Stimulated activated CD8-positive, alpha-beta memory T cell treated with anti-CD3 and anti-CD28 coated beads, Interleukin-15, amount 100 ng/mL, for 4 hours (primary cell): ENCODE measurements at places on chromosomes 11 and 22.
A peak's percentile ranks its signal among the peaks of the same experiment; 100 is the strongest.

DNA sequence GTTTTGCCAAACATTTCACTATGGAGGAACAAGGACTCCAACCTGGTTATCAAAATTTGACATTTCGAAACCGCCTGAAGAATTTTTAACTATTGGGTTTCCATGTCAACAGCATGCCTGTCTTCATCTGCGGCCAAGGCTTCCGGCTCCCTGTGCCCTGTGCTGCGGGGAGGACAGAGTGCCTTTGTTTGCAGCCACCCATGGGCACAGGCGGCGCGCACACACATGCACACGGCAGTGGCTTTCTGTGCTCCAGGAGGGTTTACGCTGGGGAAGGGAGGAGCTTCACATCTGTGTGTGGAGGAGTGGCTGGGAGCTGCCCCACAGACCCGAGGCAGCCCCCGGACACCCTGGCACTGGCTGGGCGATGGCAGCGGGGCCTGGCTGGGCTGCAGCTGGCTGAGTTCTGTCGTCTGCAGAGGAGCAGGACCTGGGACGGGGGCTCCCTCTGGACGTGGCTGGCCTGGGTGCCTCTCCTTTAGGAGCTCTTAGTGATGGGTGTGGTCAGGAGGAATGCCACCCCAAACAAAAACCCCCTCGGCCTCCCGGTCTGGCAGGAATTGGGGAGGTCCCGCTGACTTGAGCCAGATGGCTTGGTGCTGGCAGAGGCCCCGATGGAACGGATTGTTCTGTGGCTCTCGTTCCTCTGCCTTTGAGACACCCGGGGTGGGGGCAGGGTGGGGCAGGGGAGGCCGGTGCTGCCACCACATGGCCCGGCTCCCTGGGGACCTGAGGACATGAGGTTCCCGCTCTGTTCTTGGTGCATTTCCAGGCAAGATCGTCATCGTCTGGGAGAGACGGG is 1290.9 kb downstream of the BRD1 start:
- no peak for DNase-seq

GRCh38 chr22:38465673-38466490 is 2.0 kb upstream of the KDELR3 start:
- no peak for DNase-seq

GRCh38 chr11:41803895-41804294 is 344.4 kb upstream of the LRRC4C start:
- DNase-seq = no peak

DNA sequence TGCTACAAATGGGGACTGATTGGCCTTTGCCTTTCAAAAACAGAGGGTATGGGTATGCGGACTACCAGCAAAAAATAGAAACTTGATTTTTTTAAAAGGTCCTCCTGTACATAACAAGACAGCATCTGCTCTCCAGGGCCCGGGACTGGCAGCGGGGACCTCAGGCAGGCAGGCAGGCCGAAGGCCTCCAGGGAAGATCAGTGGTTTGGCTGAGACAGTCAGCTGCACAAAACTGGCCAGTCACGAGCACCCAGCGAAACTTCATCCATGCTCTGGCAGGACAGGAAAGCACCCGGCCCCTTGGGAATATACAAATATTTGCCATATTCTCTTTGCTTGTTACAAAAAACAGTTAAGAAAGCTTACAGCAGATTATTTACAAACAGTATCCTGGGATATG is 11.0 kb downstream of the RPL27A start:
- DNase-seq = no peak

DNA sequence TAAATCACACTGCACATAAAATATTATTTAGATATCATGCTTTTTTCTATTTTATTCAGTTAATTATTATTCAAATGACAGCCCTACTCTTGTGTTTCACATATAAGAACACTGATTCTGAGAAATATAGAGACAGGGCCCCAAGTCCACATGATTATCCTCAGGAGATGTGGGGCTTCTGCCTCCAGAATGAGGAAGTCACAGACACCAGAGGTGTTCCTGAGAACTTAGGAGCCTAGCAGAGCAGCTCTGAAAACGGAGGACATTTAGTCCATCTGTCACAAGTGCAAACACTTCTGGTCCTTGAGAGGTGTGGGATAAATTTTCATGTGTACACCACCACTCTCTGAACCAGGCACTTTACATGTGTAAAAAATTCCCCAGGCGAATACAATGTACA is 26.2 kb downstream of the TRIM66 start:
- no peak for DNase-seq

DNA sequence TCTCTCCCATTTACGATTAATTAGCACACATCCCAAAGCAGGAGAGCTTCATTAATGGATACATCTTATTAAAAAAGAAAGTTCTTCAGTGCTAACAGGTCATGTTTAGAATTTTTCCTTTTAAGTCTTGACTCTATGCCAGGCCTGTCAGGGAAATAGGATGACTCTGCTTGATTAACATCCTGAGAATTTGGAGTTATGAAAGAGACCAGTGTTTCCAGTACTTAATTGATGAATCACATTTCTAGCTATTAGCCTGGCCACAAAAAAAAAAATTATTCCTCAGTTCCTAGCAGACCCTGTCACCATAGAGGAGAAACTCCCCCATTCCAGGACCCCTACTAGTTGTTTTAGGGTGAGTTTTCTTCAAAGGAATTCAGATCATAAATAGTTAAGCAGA is 23.6 kb upstream of the ME3 start:
- DNase-seq = no peak

DNA sequence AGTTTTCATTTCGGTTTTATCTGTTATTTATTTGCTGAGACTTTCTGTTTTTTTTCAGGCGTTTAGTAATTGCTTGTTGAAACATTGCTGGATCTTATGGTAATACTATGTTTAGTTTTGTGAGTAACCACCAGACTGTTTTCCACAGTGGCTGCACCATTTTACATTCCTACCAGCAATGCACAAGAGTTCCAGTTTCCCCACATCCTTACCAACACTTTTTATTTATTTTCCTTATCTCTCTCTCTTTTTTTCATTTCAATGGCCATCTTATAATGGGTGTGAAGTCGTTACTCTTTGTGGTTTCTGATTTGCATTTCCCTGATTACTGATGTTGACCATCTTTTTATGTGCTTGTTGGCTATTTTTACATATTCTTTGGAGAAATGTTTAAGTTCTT is 23.7 kb downstream of the USP47 start:
- DNase-seq = no peak

DNA sequence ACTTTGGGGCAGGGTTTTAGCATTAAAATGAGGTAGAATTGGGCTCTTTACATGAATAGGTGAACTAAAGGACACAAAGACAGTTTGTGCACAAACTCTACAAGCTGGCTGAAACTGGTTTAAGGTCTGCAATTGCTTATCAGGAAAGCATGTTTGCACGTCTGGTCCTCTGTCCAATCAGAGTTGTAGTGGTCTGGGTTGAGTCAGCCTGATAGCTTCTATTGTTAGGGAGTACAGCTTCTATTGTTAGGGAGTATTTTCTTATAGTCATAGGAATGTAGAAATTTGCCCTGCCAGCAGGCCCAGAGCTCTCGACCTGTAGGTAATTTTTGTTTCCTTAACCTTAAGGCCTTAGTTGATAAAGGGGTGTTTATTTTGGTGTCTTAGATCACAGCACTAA is 1422.4 kb downstream of the LRRC4C start:
- DNase-seq = no peak

GRCh38 chr22:32469799-32470212 is 4.8 kb upstream of the FBXO7 start:
- DNase-seq = no peak

DNA sequence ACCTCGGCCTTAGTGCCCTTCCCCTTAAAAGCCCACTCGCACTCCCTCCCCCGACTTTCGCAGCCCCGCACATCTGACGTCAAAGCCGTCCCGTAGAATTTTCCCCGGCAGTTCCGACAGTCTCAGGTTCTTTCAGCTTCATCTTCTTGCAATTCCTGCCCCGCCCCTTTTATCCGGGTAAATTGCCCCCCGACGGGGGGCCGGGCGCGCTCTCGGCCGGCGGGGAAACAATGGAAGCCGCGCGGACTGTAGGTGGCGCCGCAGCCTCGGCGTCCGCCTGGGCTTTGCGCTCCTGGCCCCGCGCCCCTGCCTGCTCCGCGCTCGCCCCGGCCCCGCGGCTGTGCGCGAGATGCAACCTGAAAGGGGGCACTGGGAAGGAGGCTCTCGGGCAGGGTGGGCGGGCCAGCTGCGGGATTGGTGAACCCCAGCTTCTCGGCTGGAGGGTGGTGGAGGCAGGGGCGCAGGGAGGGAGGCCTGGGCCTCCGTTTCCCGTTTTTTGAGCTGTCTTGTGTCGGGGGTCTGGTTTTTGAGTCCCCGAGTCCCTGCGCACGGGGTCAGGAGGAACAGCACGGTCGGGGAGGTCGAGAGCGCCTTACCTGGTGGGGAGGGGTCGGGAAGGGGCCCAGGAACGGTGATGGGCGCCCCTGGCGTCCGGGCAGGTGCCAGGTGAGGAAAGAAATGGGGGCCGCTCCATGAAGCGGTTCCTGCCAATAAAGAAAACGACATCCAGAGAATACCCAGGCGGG is 859 bp upstream of the FGF19 start:
- DNase-seq = no peak

DNA sequence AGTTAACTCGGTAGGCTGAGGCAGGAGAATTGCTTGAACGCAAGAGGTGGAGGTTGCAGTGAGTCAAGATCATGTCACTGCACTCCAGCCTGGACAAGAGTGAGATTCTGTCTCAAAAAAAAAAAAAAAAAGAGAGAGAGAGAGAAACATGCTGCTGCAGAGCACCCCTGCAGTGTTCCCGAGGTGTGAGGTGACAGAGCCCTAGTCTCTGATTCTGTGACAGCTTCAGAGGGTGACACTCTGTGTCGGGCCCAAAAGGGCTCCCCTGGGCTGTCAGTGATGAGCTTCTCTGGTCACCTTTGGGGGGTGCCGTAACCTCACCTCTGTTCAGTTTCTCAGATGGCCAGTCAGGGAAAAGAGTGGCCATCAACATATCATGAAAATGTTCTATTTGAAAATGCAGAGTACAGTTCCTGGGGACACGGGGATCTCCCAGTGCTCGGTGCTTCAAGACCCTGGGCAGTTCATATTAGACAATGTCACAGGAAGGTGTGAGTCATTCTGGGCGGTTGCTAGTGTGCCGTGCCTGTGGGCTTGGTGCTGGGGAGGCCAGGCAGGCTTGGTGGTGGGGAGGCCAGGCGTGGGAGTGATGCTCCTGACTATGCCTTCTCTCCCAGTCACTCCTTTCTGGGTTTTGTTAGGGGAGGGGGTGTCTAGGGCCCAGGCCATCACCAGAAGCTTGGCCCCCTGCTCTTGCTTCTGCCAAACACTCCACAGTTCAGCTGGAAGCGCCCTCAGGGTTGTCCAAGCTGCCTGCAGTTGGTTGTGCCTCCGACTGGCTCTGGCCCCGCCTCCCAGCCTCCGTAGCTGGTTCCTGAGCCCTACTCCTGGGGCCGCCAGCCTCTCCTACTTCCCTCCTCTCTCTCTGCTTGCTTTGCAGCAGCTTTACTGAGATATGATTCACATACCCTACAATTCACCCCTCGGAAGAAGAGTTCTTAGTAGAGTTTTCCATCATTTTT is 52.5 kb upstream of the CLDN5 start:
- peak; percentile 61 for DNase-seq

DNA sequence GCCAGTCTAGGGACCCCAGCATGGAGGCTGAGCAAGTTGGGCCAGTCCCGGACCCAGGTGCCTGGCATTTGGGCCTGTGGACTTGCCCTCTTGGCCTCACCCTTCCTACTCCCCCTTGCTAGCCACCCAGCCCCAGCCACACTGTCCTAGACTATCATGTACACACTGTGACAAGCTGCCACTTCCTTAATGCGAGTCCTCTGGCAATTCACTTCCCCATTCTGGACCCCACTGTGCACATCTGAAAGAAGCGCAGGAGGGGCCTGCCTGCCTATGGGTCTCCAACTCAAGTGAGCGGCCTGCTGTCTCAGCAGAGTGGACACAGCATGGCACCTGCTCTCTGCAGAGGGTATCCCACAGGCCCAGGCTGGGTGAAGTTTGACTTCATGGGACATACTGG is 68.5 kb upstream of the LMO1 start:
- DNase-seq = no peak

DNA sequence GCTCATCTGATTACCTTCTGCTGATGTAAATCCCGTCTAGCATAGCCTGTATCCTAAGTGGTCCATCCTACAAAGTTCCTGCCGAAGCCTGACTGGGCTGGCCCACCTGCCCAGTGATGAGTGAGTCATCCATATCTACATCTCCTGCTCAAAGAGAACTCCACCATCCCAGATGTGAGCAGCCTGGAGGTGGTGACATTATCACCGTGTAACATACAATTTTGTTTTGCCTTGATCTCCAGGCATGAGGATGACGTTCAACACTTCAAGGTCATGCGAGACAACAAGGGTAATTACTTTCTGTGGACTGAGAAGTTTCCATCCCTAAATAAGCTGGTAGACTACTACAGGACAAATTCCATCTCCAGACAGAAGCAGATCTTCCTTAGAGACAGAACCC is 5.6 kb downstream of the TMA7B start:
- DNase-seq = no peak

- DNase-seq = no peak
Observed at GRCh38 chr22:47287516-47287915, 525.1 kb downstream of the TBC1D22A start.

DNA sequence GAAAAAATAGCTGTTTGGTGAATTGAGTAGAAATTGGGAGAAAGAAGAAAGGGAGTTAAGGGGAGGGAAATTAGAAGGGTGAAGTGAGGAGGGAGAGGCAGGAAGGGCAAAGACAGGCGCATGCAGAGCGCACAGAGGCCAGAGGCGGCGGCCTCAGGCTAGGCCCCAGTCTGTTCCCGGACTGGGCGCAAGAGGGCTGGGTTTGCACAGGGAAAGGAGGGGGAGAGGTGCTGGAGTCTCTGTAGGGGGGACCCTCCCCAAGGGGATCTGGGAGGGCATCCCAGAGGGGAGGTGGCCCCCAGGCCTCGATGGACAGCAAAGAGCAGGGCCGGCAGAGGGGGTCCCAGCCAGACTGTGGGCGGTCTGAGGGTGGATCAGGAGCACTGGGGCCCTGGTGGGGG is 1.3 kb upstream of the FLRT1 start:
- DNase-seq = no peak

DNA sequence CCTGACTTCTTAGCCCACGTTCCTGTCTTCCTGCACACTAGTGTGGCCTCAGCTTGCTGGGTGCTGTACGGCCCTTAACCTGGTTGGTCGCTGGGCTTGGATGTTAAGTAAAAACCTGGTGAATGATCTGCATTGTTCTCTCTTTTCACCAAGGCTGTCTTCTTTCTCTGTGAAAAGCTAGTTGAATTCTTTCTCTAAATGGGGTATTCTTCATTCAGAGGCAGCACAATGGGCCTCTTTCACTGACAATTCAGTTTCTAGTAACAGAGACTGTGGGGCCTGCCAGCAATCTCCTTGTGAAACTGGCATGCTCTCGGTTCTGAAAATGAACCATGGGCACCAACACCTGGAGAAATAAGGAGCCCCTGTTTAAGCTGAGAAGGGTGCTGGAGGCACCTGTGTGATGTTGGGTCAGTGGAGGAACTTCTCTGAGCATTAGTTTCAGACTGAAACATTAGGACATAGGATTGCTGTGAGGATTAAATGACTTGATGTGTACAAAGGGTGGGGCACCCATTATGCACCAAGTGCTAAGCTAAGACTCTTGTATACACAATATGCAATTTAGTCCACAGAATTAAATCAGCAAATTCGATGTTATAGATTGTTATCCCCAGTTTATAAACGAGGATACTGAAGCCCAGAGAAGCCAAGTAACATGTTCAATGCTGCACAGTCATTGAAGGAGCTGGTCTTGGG is 33.1 kb upstream of the ELF5 start:
- DNase-seq = no peak

- no peak for DNase-seq
Observed at GRCh38 chr11:73507086-73507485, 90.8 kb downstream of the FAM168A start.

GRCh38 chr11:19337779-19338178 is 97.0 kb upstream of the E2F8 start:
- DNase-seq = no peak
